ENCODE measurements at places on chromosomes 12 and 14.

GRCh38 chr14:93268406-93268805, 61.4 kb downstream of the UBR7 start:
- no peak for DNase-seq

DNA sequence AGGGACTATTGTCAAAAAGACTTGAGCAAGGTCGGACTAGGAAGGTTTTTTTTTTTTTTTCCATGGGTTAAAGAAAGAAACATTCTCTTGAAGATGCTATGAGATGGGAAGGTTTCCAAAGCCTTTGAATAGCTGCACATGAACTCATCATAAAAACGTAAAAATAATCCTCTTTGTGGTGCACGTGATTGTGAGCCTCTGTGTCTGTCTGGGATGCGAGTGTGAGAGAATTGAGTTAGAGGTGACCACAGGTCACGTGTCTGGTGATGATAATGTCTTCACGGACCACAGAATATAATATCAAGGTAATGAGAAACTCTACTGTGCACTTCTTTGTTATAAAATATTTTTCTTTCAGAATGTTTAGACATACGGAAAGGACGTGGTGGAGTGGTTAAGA, 24.3 kb upstream of the ADGRD1 start:
- no peak for DNase-seq

- DNase-seq, result no peak
These were observed 152.6 kb downstream of the GLT1D1 start for GRCh38 chr12:129005829-129006228.

- DNase-seq, result peak; percentile 37
These were observed 4.2 kb upstream of the BAZ2A start for GRCh38 chr12:56634242-56634836.

DNA sequence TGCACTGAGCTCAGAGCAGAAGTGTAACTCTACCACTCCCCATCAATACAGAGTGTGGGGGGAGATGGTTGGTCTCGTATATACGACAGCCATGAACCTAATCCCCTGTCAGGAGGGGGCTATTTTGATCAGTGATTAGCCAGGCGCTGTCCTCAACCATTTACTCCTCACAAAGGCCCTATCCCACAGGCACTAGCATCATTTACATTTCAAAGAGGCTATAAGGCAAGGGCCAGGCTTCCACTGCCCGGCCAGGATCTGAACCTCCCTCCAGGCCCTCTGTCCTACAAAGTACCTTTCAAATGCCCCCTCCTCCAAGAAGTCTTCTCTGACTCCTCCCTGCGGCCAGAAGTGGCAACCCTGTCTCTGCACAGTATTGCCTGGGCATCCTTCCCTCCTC, 74.7 kb downstream of the ITPK1 start:
- DNase-seq, result no peak

GRCh38 chr14:39621223-39621622, 189.0 kb upstream of the FBXO33 start:
- DNase-seq, result no peak

DNA sequence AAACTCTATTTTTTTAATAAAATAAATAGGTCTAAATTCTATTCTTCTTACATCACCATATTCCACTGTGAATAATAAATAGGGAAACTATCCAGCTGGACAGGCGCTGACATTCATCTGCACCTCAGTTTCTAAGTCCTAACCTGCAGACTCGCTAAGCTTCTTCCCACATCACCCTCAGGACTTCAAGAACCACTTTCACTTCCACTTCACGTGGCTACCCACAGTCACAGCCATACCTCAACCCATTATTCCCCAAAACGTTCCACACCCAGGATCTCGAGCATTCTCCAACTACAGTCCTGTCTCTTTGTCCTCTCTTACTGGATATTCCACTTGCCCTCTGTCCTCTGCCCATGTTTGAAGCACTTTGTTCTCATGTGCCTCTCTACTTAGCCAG, 71.1 kb downstream of the C2CD5 start:
- DNase-seq, result no peak

DNA sequence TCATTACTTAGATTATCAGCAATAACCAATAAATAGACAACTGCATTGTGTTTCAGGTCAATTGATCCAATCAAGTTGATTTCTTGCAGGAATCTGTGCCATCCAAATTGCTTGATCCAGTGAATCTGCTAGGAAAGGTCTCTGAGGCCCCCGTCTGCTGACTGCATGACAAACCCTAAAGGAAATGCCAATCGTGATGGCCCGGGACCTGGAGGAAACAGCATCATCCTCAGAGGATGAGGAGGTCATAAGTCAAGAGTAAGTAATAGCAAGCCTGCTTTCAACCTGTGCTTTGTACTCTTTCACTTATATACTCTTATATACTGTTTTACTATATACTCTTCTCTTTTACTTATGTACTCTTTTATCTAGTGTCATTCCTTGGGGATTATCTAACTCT, 1.9 kb downstream of the TTLL5 start:
- DNase-seq, result no peak

DNA sequence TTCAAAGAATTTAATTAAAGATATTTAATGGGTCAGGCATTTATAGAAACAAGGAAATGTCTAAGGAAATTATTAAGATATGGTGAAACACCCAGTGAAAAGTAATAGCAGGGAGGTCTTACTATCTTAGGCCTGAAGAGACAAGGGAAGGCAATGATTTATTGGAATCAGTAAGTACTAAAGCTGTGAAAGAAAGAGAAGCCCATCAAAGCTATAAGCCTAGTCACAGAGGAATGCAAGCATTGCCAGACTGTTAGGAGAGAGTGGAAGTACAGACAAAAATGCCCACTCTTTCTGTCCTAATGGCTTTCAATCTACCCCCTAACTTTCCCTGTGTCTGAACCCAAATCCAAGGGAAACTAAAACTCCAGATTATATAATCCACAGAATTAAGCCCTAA, 69.2 kb upstream of the PIK3C2G start:
- DNase-seq, result no peak

DNA sequence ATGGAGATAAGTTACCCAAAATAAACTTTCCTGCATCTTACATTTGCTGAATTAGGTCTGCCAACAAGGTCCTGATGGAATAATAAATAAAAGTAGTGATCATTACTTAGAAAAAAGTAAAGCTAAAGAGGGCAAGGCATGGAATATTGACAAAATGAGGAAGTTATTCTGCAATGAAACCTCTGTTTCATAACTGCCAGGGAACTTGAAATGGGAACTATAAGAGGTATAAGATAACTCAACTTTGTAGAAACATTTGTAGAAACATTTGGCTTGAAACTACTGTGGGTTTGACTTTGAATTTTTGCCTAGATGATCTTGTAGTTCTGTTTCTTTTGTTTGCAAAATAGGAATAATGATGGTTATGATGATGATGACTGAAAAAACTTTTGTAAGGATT, 18.7 kb upstream of the YBX3 start:
- no peak for DNase-seq

DNA sequence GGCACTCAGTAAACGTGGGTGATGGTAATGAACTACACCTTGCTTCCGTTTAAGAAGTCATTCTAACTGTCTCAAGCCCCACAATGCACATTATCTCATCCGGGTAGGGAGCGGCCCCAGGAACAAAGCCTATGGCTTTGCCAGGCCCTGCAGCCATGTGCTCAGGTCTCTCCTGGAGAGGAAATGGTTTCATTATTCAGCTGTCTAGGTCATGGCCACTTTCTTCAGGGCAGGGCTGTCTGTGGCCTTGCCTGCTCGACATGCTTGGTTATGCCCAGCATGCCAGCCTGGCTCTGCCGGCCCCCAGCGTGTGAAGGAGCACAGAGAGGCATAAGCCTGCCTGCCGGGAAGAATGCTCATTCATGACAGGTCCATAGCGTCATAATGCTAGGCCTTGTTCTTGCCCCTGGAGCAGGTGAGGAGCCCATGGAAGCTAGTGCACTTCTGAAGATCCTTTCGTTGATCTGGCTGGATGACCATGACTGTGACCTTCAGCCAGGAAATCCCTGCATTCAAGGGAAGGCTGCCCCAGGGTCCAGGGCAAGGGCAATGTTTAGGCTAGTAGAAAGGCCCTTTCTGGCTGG, 26.3 kb upstream of the FOS start:
- no peak for DNase-seq

DNA sequence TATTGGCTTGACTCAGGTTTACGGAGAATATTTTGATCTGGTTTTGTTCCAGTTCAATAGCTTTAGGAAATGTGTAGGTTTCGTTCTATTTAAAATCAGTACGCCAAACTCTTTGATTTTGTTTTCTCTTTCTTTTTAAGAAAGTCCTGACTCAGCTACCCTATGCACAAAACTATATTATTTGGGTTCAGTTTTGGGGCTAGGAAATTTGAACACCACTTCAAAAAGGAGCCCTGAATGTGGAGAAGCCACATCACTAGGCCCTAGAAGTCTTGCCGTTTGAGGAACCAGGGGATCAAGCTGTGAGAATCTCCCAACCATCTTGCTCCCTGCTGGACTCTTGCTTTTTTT, 168.2 kb upstream of the BCL2L14 start:
- no peak for DNase-seq

DNA sequence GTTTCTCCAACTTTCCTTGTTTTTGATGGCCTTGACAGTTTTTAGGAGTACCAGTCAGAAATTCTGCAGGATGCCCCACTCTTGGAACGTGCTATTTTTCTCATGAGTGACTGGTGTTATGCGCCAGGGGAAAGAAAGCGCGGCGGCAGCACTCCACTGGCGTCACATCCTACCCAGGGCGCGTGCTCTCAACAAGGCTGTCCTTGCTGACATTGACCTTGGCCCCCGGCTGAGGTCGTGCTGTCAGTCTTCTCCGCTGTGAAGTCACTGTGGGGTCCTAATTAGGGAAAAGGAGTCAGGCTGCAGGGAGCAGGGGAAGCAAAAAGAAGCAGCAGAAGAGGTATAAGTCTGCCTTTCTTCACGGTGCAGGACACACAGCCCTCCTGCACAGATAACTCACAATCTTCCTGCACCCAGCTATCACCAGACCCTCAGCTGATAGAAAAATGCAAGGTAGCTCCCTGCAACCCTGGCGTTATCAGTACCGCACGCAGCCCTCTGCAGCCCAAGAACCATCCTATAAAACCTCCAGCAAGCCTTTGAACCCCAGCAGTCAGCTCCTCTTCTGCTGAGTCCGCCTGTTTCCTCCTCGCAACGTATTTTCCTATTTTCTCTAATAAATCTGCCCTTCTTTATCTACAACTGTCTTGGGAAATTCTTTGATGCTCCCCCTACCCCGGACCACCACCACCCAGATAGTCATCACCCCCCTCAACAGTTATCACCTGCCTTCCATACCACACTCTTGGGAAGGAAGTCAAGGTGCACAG, 48.0 kb upstream of the C14orf180 start:
- DNase-seq, result no peak

GRCh38 chr14:59427653-59428580, 37.3 kb downstream of the GPR135 start:
- DNase-seq, result peak; percentile 30

GRCh38 chr14:65229748-65230728, 127.7 kb upstream of the MAX start:
- peak; percentile 79 for DNase-seq

- DNase-seq, result no peak
These were observed 8.2 kb upstream of the CGRRF1 start for GRCh38 chr14:54501480-54501879.

- no peak for DNase-seq
These were observed 30.1 kb downstream of the MRPL42 start for GRCh38 chr12:93497456-93497855.

- DNase-seq, result no peak
These were observed 21.2 kb downstream of the MTHFD1 start for GRCh38 chr14:64409126-64409920.

GRCh38 chr14:93909429-93910128, 17.6 kb upstream of the FAM181A start:
- DNase-seq, result no peak

GRCh38 chr12:69475237-69475975, 5.2 kb downstream of the FRS2 start:
- DNase-seq, result no peak

DNA sequence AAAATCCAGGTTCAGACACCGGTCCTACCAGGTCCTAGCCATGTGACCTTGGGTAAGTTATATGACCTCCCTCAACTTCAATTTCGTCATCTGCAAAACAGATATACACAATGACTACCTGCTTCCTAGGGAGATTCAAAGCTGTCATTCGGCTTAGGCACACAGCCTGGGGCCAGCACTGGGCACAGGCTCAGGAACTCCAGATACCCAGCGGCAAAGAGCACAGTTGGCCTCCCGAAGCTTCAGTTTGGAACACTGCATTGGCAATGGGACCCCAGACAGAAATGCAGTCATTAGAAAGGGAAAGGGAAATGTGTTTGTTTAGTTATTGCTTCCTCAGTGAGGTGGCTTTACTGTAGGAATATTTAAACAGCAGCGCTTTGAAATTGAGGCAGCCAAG, 11.4 kb downstream of the PLEKHG6 start:
- no peak for DNase-seq

GRCh38 chr12:54042970-54043853, 10.4 kb downstream of the HOXC5 start:
- no peak for DNase-seq

- DNase-seq, result no peak
These were observed 24.7 kb downstream of the CLEC2D start for GRCh38 chr12:9694241-9694640.

- DNase-seq, result no peak
These were observed 238.8 kb downstream of the GXYLT1 start for GRCh38 chr12:41905759-41906297.

GRCh38 chr12:121925358-121925695, 6.9 kb downstream of the CFAP251 start:
- no peak for DNase-seq

DNA sequence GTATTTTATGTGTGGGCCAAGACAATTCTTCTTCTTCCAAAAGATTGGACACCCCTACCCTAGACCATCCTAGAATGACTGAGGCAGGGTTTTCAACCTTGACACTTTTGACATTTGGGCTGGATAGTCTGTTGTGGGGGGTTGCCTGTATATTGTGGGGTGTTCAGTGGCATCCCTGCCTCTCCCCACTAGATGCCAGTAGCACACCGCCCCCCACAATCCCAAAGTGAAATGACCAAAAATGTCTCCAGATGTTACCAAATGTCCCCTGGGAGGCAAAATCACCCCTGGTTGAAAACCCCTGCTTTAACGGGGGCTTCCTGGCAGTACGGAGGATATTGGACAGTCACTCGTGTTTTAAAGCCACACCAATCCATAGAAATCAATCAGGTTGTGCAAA, 219.6 kb downstream of the PHETA1 start:
- no peak for DNase-seq

- DNase-seq, result no peak
These were observed 4.5 kb downstream of the TAS2R50 start for GRCh38 chr12:10982244-10982643.

DNA sequence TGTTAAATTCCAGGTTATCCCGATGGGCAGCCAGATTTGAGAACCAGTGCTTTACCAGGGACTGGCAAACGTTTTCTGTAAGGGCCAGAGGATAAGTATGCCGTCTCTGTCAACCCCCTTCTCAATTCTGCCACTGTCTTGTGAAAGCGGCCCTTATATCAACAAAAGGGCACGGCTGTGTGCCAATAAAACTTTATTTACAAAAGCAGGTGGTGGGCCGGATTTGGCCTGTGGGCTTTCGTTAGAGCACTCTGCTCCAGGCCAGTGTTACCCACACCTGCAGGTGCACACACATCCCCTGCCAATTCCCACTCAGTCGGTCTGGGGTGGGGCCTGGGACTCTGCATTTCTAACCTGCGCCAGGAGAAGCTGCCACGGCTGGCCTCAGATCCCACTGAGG, 111.2 kb downstream of the RFLNA start:
- DNase-seq, result no peak

All from NCI-H2107 (cell line).